Eye (tissue), 1 donor: ENCODE measurements at places on chromosomes 4 and X.

- DNase-seq = peak; percentile 62
Observed at GRCh38 chr4:140052050-140052449, 101.9 kb downstream of the MAML3 start.

- DNase-seq = no peak
Observed at GRCh38 chrX:101263766-101264165, 27.4 kb downstream of the TAF7L start.

- DNase-seq = no peak
Observed at GRCh38 chr4:86122404-86122803, 237.4 kb downstream of the MAPK10 start.

DNA sequence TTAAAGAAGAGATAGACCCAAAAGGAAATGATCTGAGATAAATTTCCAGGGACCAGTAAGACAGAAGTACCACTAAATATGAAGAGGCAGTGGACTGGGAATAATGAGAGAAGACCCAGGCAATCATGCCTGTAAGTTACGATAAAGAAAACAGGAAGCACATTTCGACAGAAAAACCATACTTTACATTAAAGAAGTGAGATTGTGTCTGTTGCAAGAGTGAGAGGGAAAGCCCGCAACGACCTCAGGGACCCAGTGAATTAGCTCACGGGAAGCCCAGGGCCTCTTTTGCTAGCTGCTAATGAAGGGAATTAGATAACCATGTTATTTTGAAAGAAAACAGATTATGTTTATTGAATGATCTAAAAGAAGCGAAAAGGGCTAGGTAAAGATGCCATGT lies 28.9 kb upstream of the ACSL1 start:
- no peak for DNase-seq

- DNase-seq = no peak
Observed at GRCh38 chrX:134688839-134689238, 30.6 kb upstream of the PLAC1 start.
